Body of pancreas (tissue), 4 donors: ENCODE measurements at places on chromosomes 1 and 21.

GRCh38 chr21:26077521-26077920 is 93.0 kb downstream of the APP start:
- no peak for DNase-seq

DNA sequence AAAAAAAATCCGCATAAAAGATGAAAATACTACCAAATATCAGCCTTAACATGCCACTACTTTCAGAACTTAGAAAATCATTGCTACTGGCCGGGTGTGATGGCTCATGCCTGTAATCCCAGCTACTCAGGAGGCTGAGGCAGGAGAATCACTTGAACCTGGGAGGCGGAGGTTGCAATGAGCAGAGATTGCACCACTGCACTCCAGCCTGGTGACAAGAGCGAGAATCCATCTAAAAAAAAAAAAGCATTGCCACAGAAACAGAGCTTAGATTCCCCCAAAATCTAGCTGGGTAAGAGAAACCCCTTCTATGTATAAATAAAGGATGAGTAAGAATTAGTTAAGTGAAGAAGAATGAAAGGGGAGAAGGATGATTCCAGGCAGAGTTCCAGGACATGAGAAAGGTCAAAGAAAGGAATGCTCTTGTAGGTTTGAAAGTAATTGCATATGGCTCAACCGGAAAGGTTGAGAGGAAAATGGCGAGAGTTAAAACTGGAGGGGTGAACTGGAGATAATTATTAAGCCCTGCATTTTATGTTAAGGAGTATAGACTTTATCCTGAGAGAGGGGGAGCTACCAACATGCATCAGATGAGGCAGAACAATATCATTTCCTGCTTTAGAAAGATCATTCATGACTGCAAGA is 19.7 kb upstream of the NRDC start:
- no peak for DNase-seq

DNA sequence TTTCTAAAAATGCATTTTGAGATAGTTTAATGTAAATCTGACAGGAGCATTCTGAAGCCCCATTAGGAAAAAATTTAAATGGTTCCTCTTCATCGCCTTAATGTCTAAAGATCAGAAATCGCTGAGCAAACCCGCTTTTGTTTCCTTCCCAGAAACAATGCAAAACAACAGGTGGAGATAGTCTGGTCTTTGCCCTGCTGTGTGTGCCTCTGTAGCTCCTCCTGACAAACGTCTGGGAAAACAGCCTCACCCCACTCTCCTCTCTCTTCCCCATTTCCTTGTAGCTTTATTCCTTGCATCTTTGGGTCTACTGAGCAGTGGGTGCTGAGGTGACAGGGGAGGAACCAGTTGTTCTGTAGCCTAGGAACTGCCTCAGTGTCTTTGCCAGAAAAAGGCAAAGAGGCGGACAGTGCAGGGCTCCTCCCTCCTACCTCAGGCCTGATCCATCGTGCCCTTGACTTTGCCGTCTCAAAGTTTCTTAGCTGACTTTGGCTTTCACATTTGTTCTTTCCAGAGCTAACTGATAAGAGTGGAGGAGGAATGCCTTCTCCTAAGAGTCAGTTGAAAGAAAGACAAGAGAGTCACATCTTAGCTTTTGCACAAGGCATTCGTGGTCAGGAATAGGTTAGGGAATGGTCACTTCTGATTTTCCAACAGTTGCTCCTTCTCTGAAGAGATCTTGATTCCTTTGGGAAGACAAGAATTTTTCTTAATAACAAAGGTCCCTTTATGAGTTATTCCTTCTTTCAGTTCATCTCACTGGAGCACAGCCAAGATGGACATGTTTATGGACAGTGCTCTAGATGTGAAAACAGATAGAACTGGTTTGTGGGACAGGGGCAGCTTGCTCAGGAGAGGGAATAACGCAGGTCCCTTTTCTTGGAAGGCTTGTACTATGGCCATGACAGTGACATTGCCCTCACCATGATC is 24.9 kb downstream of the SYT11 start:
- no peak for DNase-seq

DNA sequence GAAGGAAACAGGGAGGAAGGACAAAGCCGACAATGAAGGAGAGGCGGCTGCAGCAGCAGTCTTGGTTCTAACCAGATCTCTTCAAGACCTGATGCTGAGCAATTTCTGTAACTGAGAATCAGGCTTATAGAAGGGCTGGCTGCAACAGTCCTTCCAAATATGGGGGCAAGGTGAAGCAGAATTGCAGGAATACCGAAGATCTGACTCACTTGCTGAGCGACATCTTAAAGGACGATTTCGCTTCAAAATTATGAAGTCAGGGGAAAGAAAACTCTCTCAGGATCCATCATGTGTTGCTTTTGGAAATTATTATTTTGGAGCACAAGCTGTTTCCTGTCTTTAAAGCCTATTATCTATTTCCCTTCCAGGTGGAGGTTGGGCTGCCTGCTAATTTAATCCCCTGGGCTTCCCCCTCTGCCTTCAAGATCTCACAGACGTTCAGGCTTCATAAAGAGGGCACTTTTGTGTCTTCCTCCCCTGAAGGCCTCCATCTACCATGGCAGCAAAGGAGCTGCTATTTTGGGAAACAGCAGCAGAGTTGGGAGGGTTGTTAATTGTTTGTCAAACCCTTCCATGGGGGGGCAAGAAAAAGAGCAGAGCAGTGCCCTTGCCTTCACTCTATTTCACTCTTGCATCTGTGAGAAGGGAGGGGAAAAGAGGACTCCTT is 10.8 kb upstream of the IER5 start:
- DNase-seq = no peak

DNA sequence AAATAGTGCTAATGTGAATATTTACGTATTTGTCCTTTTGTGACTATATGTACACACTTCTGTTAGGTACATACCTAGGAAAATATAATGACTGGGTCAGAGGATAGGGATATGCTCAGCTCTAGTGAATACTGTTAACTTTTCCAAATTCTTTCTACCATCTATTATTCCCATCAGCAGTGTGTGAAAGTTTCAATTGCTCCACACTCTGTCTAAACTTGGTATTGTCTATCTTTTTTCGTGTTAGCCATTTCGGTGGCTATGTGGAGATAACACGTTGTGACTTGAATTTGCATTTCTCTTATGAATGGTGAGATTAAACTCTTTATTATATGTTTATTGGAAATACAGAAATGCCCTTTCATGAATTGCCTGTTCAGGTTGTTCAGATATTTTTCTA is 22.7 kb upstream of the LELP1 start:
- no peak for DNase-seq

- DNase-seq = no peak
Observed at GRCh38 chr1:204348722-204349121, 11.0 kb downstream of the PLEKHA6 start.

- DNase-seq = no peak
Observed at GRCh38 chr1:82946096-82946605, 1052.8 kb downstream of the TTLL7 start.

DNA sequence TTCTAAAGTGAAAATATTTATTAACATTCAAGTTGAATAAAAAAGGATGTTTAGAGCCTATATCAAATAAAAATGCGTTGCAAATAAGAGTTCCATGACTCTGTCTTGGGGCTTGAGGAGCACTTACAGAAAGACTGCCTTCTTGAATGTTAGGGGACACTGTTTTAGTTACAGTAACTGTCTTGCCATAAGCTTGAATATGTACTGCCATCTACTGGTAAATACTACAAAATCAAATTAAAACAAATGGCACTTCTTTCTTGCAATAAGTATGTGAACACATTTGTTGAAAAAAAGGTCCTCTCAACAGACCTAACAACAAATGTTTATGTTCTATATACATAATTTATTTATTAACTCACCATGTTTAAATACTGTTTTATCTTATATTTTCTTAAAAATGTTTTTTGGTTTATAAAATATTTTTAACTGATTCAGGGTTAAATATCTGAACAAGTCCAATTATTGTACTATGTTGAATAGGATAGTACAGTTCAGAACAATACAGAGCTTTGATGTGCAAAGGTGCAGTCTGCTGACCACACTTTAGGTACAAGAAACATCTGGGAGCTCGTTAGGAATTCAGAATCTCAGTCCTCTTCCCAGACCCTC is 199.5 kb downstream of the LRRIQ3 start:
- no peak for DNase-seq

DNA sequence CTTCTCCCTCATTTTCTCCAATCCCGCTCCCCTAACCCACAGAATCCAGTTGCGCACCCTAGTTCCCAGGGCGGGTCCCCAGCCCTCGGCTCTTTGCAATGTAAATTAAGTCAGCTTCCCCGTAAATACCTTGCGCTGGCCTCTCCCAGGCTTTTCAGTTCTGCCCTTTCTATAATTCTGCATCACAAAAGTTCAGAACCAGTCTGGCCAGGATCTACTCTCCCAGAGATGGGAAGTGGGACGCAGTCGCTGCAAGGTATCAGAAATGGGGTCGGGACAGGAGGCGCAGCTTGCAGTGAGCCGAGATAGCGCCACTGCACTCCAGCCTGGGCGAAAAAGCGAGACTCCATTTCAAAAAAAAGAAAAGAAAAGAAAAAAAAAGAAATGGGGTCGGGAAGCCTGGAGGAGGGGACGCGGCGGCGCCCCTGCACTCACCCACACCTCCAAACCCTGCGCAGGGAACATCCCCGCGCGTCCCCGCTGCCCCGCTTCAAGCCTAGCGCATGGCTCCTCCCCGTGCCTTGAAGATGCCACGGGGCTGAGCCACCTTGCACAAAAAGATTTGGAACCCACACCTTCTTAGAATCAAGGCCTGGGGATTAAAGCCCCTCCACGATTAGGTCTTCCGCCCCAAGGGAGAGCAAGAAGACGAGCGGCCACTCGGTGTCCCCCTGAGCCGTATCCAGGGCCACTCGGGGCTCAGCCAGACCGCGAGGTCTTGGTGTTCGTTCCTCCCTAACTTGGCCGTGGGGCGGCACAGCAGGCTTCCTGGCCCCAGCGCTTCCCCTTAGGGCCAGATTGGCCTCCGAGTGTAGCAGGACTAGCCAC is 27.2 kb upstream of the ITLN2 start:
- DNase-seq = no peak

DNA sequence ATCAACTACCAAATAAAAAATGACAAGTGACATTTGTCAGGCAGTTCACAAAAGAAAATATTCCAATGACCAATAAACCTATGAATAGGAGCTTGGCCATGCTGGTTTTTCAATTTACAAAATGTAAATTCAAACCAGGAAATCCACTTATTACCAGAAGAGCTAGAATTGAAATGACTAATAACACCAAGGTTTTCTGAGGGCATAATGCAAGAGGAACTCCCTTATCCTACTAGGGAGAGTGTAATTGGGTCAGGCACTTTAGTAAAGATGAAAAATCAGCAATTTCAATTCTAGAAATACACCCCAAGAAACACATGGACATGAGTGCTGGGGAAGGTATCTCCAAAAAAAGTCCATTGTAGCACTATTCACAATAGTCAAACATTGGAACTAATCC is 16.7 kb upstream of the TIAM1 start:
- no peak for DNase-seq
